ENCODE measurements at places on chromosomes 1 and 21. TPM values are rescaled to one million over a fixed set of nuclear protein-coding genes. Genes with fewer than 3 reads are reported as not detected.
A peak's percentile ranks its signal among the peaks of the same experiment; 100 is the strongest.

EPB41 gene
- 26.1 TPM for total RNA-seq

DNA sequence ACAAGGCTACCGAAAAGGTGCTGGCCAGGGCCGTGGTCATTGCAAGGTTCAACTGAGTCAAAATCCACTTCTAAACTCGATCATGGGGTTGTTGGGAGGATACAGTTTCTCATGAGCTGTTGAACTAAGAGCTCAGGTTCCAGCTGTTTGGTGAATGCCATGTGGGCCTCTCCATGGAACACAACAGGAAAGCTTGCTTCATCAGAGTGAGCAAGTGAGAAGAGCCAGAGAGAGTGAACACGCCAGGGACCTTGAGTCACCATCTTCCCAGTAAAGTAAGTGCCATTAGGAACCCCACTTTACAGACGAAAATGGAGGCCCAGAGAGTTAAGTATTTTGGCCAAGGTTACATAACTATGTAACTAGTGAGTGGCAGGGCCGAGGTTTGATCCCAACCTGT lies 475.1 kb upstream of the VAMP3 start:
- H3K4me1 ChIP-seq: peaks cover 34% of the 10 kb centered on the region
- H3K4me3 ChIP-seq: no peak overlapping the region
- no peak overlapping the region for H3K27ac ChIP-seq
- DNase-seq: no peak
- H3K27me3 ChIP-seq: peaks cover 8% of the 10 kb centered on the region

- peak; percentile 25 for DNase-seq
- H3K36me3 ChIP-seq: no peaks in the 10 kb centered on the region
- no peak overlapping the region for H3K27ac ChIP-seq
- H3K27me3 ChIP-seq: no peaks in the 10 kb centered on the region
- peaks cover 9% of the 10 kb centered on the region for H3K4me1 ChIP-seq
- no peak overlapping the region for H3K4me3 ChIP-seq
Measured at GRCh38 chr1:56188221-56188620, 391.1 kb downstream of the PLPP3 start.

DNA sequence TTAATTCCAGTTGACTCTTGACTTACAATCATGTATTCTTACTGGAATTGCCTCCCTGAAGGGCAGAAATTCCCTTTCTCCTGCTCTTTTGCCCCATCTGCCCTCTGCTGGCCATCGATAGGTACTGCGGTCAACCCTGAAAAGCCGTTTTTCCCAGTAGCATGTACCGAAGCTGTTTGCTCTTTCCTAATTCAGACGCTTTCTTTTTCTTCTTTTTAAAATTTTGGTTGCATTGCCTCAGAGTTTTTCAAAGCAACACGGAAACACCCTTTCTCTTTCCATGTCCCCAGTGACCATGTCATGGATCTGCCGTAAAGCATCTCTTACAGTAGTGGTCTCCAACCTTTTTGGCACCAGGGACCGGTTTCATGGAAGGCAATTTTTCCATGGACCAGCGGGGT lies 164.2 kb upstream of the C1orf21 start:
- H3K27ac ChIP-seq: no peak overlapping the region
- peak; percentile 67 for DNase-seq
- no peaks in the 10 kb centered on the region for H3K27me3 ChIP-seq
- no peaks in the 10 kb centered on the region for H3K4me1 ChIP-seq

BEND5 gene
- total RNA-seq: 3.5 TPM

GPR52 gene
- 0.34 TPM for total RNA-seq

DNA sequence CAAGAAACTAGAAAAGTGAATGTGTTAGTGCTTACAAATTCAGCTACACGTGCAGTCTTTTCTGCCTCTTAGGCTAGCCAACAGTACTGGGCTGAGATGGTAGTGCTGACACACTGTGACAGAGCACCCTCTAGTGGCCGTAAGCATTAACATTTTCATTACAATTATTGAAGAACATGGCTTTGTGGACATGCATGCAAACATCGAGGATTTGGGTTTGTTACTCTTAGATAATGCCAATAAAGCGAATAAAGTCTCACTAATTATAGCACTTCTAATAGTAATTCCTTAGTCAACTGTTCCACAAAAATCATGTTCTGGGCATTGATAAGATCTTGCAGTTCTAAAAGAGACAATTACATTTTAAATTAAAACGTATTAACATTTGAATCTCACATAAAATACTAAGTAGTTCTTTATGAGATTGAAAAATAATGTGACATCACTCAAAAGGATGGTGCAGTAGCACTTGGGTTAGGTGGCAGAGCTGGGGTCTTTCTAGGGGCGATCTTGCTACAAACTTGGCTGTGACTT lies 47.1 kb downstream of the MYSM1 start:
- H3K27ac ChIP-seq: no peak overlapping the region
- peak; percentile 27 for DNase-seq
- H3K4me3 ChIP-seq: no peak overlapping the region
- no peaks in the 10 kb centered on the region for H3K36me3 ChIP-seq
- no peaks in the 10 kb centered on the region for H3K27me3 ChIP-seq

ACTL8 gene
- not detected for total RNA-seq

DNA sequence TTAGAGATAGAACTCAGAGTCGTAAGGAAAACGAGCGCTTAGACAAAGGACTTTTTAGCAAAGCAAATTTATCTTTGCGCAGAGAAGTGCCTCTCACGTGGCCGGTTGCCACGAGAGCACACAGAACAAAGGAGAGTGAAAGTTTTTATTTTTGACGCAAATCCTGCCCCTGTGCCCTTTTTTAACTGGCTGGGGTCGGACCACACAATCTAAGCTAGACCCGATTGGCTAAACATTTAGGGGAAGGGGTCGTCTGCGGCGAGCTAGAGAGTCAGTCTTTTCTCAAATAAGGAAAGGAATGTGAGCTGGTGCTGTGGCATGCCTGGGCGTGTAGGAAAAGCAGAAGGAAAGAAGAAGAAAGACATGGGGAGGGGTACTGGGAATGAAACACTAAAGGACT lies 2.4 kb downstream of the KRTAP10-2 start:
- no peaks in the 10 kb centered on the region for H3K36me3 ChIP-seq
- peaks cover 10% of the 10 kb centered on the region for H3K27me3 ChIP-seq
- no peak overlapping the region for H3K4me3 ChIP-seq
- H3K27ac ChIP-seq: no peak overlapping the region
- H3K4me1 ChIP-seq: no peaks in the 10 kb centered on the region

ADAMTSL4 gene
- 17.1 TPM for total RNA-seq

MYOG gene
- total RNA-seq: 451 TPM

GRCh38 chr1:29237129-29237821 lies 953 bp downstream of the PTPRU start:
- peaks cover 6% of the 10 kb centered on the region for H3K4me1 ChIP-seq
- peak; percentile 66 for DNase-seq
- peak overlapping the region; percentile 83 for H3K4me3 ChIP-seq
- H3K36me3 ChIP-seq: no peaks in the 10 kb centered on the region
- no peaks in the 10 kb centered on the region for H3K27me3 ChIP-seq
- H3K27ac ChIP-seq: peak overlapping the region; percentile 84

- H3K36me3 ChIP-seq: no peaks in the 10 kb centered on the region
- no peak overlapping the region for H3K27ac ChIP-seq
- no peaks in the 10 kb centered on the region for H3K4me1 ChIP-seq
- H3K27me3 ChIP-seq: peaks cover 4% of the 10 kb centered on the region
Measured at GRCh38 chr21:41695513-41695912, 71.3 kb downstream of the RIPK4 start.

INTS7 gene
- 8.1 TPM for total RNA-seq

DNA sequence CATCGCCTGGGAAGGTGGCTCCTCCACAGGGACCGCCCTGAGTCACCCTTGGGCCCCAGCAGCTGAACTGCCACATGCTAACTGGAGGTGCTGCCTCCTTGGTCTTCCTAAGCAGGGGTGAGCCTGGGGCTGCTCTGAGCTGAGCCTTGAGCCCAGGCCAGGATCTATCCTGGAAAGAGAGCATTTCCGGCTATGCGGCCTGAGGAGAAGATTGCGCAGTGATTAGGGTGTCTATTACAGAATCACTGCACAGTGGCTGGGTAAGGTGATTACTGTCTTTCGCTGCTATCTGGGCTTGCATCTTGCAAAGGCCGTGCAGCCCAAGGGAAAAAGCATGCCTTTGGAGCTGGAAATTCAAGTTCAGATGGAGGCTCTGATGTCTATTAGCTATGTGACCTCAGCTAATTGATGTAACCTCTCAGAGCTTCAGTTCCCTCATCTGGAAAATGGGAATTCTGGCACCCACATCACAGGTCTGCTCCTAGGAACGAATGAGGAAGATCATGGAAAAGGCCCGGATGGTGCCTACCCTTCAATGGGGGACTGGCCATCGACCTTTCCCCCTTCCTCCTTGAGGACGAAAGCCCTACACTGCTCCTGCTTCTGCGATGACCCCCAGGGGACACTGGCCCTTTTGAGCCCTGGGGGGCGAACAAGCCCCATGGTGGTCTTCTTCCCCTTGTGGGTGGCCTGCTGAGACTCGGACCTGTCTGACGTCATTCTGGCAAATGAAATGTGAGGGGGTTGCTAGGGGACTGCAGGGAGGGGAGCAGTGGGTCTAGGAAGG lies 38.0 kb downstream of the GPR161 start:
- H3K27ac ChIP-seq: no peak overlapping the region
- DNase-seq: no peak
- H3K4me3 ChIP-seq: no peak overlapping the region

DNA sequence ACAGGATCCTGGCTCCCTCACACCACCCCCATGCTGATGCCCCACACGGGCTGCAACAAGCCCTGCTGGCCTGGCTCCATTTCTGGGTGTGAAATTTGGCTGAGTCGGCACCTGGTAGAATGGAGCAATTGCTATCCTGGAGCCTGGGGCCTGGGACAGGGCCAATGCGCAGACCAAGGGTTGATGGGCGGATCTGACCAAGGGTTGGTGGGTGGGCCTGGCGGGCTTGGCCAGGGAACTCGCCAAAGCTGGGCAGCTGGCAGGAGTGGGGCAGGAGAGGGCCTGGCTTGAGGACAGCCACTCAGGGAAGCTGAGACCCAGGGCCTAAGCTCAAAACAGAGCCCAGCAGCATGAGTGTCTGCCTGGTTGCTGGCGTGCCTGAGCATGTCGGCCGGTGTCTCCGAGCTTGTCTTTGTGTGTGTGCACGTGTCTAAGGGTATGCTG lies 70.9 kb upstream of the POU3F1 start:
- DNase-seq: no peak
- H3K4me1 ChIP-seq: no peaks in the 10 kb centered on the region
- H3K27me3 ChIP-seq: no peaks in the 10 kb centered on the region
- no peaks in the 10 kb centered on the region for H3K36me3 ChIP-seq
- no peak overlapping the region for H3K4me3 ChIP-seq

S100A9 gene
- total RNA-seq: 51.1 TPM

DNA sequence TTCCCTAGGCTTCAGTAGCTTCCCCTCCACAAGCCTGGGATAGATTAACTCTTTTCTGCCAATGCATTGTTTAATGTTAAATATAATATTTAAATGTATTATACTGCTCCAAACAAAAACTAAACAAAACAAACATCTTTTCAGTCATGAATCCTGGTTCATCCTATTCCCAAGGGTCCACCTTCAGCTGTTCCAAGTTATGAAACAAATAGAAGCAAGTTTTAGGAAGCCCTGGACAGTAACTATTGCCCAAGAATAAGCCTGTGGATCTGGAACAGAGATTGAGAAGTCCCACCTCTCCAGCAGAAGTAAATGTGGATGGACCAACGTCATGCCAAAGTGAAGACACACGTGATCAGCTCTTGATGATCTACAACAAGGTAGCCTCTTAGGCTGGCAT lies 408.1 kb downstream of the SETD4 start:
- no peak overlapping the region for H3K4me3 ChIP-seq
- DNase-seq: no peak
- no peaks in the 10 kb centered on the region for H3K4me1 ChIP-seq
- no peaks in the 10 kb centered on the region for H3K27me3 ChIP-seq
- no peak overlapping the region for H3K27ac ChIP-seq

GRCh38 chr1:21762022-21762404 lies 20.9 kb downstream of the USP48 start:
- no peaks in the 10 kb centered on the region for H3K36me3 ChIP-seq
- no peak overlapping the region for H3K4me3 ChIP-seq
- H3K27ac ChIP-seq: no peak overlapping the region
- peaks cover 14% of the 10 kb centered on the region for H3K4me1 ChIP-seq
- no peak for DNase-seq

RAP1GAP gene
- 0.21 TPM for total RNA-seq

COL8A2 gene
- 0.25 TPM for total RNA-seq

- no peaks in the 10 kb centered on the region for H3K27me3 ChIP-seq
- H3K36me3 ChIP-seq: peaks cover 2% of the 10 kb centered on the region
- H3K27ac ChIP-seq: no peak overlapping the region
- H3K4me3 ChIP-seq: no peak overlapping the region
- DNase-seq: no peak
Measured at GRCh38 chr21:33254766-33255165, 11.4 kb upstream of the IL10RB start.

LCE1F gene
- total RNA-seq: not detected

DNA sequence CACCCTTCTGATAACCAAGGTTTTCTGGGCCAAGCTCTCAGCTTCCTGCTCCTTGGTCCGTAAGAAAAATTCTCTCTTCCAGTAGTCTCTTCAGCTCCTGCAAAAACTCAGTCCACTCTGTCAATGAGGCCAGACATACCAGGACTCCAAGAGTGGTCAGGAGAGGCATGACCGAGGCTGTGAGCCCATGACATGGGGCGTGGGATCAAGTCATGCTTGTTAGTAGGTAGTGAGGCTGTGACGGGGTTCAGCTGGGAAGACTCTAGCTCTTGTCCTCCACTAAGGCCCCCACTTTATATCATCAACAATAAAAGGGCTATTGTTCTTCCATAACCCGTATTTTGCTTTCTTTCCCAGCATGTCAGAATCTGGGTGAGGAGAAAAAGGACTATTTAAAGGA lies 10.1 kb upstream of the HCRTR1 start:
- no peaks in the 10 kb centered on the region for H3K36me3 ChIP-seq
- no peak overlapping the region for H3K27ac ChIP-seq
- no peaks in the 10 kb centered on the region for H3K27me3 ChIP-seq
- DNase-seq: no peak

C1orf185 gene
- total RNA-seq: not detected

DNA sequence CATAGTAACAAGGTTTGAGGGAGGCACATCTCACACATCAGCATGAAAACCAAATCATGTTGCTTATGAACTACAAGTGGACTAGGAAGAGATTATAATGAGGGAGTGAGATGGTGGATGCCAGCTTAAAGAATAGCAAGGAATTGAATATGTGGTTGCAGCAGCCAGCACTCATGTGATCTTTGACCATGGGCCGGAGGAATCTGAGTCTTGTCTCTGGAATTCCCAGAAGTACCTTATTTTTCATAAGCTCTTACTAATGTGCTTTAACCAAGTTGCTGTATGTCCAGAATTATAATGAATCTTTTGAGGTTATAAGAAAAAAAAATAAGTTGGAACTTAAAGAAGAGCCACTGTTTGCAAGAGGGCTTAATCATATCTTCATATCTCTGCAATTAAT lies 97.0 kb downstream of the DISP1 start:
- no peak overlapping the region for H3K4me3 ChIP-seq
- DNase-seq: no peak
- no peaks in the 10 kb centered on the region for H3K36me3 ChIP-seq
- H3K4me1 ChIP-seq: peaks cover 34% of the 10 kb centered on the region

SLC35F3 gene
- not detected for total RNA-seq

- H3K4me1 ChIP-seq: no peaks in the 10 kb centered on the region
- no peak for DNase-seq
- H3K27ac ChIP-seq: no peak overlapping the region
- peaks cover 4% of the 10 kb centered on the region for H3K27me3 ChIP-seq
- no peak overlapping the region for H3K4me3 ChIP-seq
Measured at GRCh38 chr1:22738069-22738435, 27.4 kb downstream of the EPHB2 start.

EXTL1 gene
- 4.6 TPM for total RNA-seq

MEX3A gene
- 0.28 TPM for total RNA-seq

FALEC gene
- total RNA-seq: not detected

KMO gene
- 0.21 TPM for total RNA-seq

GRCh38 chr1:10507111-10507879 lies 32.5 kb downstream of the PEX14 start:
- H3K36me3 ChIP-seq: no peaks in the 10 kb centered on the region
- H3K4me3 ChIP-seq: no peak overlapping the region
- no peaks in the 10 kb centered on the region for H3K27me3 ChIP-seq
- peak; percentile 81 for DNase-seq
- H3K27ac ChIP-seq: no peak overlapping the region
- H3K4me1 ChIP-seq: peaks cover 46% of the 10 kb centered on the region
